ENCODE measurements at places on chromosomes 4 and X.

- DNase-seq: no peak
These were observed 23.1 kb upstream of the SLC9A7 start for GRCh38 chrX:46782034-46782433.

- no peak for DNase-seq
These were observed 45.9 kb upstream of the NEIL3 start for GRCh38 chr4:177263818-177264217.

GRCh38 chr4:157076578-157076947 lies 613 bp downstream of the GLRB start:
- peak; percentile 37 for DNase-seq

DNA sequence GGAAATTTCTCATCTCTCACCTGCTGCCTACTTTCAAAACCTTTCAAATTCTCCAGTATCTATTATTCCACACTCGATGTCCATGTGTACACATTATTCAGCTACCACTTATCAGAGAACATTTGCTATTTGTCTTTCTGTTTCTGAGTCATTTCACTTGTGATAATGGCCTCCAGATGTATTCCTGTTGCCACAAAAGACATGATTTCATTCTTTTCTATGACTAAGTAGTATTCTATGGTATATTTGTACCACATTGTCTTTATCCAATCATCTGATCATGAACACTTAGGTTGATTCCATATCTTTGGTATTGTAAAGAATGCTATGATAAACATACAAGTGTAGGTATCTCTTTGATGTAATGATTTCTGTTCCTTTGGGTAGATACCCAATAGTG lies 310.1 kb upstream of the SPOCK3 start:
- DNase-seq: no peak

GRCh38 chr4:130183766-130184165 lies 1087.8 kb downstream of the C4orf33 start:
- DNase-seq: no peak

GRCh38 chr4:27398631-27399310 lies 538.1 kb downstream of the STIM2 start:
- no peak for DNase-seq

- no peak for DNase-seq
These were observed 27.7 kb downstream of the MAML3 start for GRCh38 chr4:140126261-140126660.

DNA sequence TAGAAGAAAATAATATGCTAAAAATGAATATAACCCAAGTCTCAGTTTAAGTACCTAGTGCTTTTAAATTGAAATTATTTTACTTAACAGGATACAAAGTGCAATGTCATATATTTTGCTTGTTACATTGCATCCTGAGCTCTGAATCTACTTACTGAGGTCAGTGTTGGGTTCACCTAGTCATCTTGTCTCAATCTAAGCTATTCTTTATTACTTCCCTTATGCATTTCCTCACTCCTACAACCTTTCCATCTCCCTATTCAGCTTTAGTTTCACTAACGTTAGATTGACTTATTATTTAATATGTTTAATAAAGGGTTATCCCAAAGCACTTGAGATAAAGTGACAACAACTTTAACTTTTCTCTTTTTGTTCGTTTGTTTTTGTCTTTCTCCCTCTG lies 483.7 kb downstream of the FSTL5 start:
- no peak for DNase-seq

GRCh38 chr4:163440040-163440439 lies 33.5 kb downstream of the TKTL2 start:
- DNase-seq: no peak

- DNase-seq: no peak
These were observed 792 bp downstream of the SLC10A4 start for GRCh38 chr4:48483777-48484493.

DNA sequence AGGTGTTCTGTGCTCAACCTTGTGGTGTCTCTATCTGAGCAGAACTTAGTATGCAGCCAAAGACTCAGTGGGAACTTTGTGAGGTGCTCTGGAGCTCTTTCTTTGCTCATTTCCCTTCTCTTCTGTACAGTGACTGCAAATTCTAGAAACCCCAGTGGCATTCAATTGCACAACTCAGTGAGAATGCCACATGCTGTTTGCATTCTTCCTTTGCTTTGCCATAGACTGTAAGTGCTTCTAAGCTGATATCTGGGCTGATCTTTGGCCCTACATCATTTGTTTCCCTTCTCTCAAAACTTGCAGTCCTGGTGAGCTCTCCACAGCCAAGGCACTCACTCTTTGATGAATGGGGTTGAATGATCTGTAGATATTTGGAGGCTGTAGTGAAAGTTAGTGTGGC lies 7.0 kb downstream of the PNMA3 start:
- no peak for DNase-seq

GRCh38 chrX:10524578-10524977 lies 95.8 kb downstream of the MID1 start:
- DNase-seq: no peak

GRCh38 chr4:84753321-84753972 lies 170.5 kb downstream of the CDS1 start:
- no peak for DNase-seq

GRCh38 chr4:38930204-38930603 lies 62.6 kb downstream of the FAM114A1 start:
- no peak for DNase-seq

DNA sequence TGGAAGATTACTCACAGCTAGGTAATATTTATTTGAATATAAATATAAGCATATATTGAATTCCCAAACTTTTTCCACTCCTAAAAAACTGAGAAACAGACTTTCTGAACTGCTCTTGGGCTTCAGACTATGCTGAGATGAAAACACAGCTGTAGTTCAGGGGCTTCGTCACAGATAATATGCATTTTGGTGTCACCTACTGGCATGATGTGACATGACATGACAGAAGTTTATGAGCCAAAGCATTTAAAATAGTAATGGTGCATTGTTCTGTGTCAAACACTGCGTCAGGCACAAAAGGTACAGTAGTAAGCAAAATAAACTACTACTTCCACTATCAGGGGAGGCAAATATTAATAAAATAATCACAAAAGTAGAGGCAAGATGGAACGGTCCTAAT lies 171.3 kb downstream of the BTC start:
- peak; percentile 80 for DNase-seq

DNA sequence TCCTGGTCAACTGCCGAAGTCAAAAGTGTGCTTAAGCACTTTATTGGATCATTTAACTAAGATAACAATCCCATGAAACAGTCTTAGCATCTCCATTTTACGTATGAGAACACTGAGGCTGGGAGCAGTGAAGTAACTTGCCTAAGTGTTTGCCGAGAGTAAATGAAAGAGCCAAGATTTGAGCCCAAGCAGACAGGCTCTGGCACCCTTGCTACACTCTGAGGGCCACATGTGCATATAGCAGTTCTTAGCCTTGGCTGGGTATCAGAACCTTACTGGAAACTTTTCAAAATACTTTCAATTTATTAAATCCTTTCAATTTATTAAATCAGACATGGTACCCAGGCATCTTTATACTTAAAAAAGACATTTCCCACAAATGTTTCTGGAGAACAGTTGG lies 225.9 kb downstream of the NR3C2 start:
- no peak for DNase-seq

DNA sequence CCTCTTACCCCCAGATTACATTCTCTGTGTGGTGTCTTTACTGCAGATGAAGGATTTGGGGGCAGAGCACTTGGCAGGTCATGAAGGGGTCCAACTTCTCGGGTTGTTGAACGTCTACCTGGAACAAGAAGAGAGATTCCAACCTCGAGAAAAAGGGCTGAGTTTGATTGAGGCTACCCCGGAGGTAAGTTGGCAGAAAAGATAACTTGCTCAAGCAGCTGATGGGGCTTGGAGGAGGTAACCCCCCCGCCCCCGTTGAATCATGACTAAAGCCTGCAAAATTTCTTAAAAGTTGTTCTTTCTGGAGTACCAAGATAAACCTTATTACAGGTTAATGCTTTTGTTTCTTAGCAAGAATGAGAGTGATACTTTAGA lies 1.5 kb downstream of the CCNG2 start:
- no peak for DNase-seq

DNA sequence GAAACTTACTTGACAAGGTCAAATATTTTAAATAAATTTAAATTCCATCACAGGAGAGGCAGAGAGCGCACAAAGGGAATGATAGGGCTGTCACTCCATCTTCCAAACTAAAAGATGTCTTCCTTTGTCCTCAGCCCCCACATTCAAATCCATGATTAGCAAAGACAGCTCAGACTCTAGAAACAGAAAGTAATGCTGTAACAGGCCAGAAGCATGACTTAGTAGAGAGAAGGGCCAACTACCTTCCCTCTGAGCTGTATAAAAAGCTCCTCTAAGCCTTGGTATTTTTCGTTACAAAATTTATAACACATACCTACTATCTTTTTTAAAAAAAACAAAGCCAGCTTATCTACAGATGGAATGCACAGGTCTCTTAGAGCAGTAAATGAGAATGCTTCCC lies 207.4 kb downstream of the MAPK10 start:
- DNase-seq: no peak

GRCh38 chr4:26131711-26132110 lies 189.1 kb upstream of the RBPJ start:
- DNase-seq: no peak

DNA sequence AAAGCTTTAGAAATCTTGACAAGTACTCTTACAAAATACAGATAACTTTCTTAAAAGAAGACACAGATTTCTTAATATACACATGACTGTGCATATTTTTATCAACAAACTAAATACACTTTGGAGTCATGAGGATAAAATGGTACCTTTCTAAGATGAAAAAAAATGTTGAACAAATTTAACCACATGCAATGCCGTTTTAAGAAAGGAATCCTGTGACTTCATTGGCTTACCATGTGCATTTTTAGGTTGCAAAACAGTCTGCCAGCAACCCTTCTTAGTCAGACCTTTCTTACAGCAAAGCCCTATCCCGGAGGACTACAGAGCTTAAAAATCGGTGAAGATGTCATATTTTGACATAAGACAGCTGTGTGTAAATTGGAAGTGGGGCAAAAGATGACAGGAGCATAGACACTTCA lies 51.7 kb downstream of the GASK1B start:
- DNase-seq: no peak

DNA sequence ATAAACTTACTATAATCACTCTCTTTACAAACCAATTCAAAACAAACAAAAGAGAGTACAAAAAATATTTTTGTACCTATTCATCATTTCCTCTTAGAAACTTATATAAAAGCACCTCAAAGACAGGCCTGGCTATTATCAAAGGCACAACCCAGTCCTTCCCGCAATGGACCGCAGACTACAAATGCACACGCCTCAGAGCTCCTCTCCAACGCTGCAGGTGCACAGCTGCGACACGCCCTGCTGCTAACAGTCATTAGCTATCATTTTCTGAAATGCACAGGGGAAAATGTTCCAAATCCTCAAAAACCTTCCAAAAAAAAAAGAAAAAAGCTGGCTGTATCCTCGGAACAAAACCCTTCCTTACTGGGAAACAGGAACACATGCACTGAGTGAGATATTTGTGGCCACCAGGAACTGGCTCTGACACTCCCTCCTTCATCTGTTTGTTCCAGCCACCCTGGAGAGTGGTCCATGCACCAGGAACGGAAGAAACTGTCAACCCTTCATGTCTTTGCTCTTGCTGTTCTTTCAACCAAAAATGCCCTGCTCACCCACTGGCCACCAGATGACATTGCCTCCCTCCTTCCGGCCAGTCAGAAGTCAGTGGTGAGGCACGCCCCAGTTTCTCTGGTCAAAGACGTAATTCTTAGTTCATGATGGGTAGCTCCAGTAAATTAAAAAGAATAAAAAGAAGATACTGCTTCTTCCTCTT lies 16.7 kb downstream of the IRF2 start:
- no peak for DNase-seq

- DNase-seq: no peak
These were observed 64.5 kb upstream of the STX18 start for GRCh38 chr4:4606321-4606720.

- peak; percentile 31 for DNase-seq
These were observed 64.1 kb downstream of the QDPR start for GRCh38 chr4:17447675-17448298.

DNA sequence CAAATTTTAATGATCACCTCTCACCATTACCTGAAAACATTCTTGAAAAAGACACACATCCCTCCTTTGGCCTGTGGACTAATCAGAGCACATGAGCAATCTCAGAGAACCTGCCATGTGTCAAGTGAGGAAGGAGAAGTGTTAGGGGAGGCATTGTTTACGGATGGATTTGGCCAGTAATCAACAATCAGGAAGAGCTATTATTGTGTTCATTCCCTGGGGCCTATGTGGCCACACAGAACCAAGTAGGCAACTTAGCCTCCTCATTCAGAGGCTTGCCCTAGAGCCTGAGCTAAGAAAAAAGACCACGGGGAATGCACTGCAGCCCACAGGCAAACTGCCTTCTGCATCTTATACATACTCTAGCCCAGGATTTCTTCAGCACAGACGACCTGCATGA lies 40.6 kb upstream of the DOCK11 start:
- DNase-seq: peak; percentile 1

- no peak for DNase-seq
These were observed 6.6 kb downstream of the CLNK start for GRCh38 chr4:10677796-10678497.

DNA sequence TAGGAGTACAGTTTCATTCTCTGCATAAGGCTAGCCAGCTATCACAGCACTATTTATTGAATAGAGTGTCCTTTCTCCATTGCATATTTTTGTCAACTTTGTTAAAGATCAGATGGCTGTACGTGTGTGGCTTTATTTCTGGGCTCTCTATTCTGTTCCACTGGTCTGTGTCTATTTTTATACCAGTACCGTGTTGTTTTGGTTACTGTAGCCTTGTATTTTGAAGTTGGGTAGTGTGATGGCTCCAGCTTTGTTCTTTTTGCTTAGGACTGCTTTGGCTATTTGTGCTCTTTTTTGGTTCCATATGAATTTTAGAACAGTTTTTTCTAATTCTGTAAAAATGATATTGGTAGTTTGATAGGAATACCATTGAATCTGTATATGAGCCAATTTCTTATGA lies 182.1 kb upstream of the DIAPH2 start:
- no peak for DNase-seq

DNA sequence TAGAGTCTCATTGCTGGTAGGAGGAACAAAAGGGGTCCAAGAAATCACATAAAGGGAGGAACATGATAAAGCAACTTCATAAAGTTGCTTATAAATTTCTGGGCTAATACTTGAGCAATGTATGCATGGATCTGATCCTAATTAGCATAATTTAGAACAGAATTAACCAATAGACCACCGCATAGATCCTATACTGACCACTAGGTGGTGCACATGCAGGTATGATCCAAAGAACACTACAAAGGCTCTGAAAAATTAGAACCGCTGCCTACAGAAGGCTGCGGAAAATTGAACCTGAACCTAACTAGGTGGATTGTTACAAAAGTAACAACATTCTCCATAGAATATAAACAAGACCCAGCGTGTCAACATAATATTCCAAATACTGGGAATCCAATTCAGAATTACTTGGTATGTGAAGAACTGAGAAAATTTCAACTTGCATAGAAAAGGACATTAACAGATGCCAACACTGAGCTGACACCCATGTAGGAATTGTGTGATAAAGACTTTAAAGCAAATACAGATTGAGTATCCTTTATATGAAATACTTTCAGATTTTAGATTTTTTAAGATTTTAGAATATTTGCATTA lies 23.3 kb downstream of the BRCC3 start:
- no peak for DNase-seq

Measured in T47D (cell line).